ENCODE measurements at places on chromosomes 2 and 18.

DNA sequence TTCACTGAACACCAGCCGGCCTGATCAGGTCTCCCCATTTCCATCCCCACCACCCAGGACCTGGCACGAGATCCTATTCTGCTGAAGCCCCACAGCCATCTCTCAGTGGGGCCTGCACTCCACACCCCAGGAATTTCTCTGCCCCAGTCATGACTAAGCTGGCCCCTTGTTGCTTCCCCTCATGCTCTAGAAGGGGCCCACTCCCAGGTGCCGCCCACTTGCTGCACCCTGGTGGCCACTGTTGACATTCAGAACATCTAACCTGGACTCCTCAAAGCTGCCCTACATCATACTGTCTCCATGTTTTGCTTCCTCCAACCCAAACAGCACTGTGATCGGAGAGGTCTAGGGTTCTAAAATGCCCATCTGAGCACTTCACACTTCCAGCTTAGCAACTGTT lies 90.7 kb upstream of the KLHL29 start:
- DNase-seq = no peak
- H3K4me3 ChIP-seq = no peak overlapping the region
- H3K27me3 ChIP-seq = peaks cover 8% of the 10 kb centered on the region
- H3K27ac ChIP-seq = no peak overlapping the region

- peaks cover 26% of the 10 kb centered on the region for H3K36me3 ChIP-seq
- no peak overlapping the region for H3K27ac ChIP-seq
- H3K27me3 ChIP-seq = no peaks in the 10 kb centered on the region
- DNase-seq = no peak
Measured at GRCh38 chr2:183001948-183002347, 36.3 kb downstream of the NCKAP1 start.

- no peak overlapping the region for H3K27ac ChIP-seq
- DNase-seq = no peak
- H3K4me3 ChIP-seq = no peak overlapping the region
- no peaks in the 10 kb centered on the region for H3K4me1 ChIP-seq
Measured at GRCh38 chr2:58435246-58435645, 194.1 kb upstream of the FANCL start.

- no peaks in the 10 kb centered on the region for H3K36me3 ChIP-seq
- no peak overlapping the region for H3K27ac ChIP-seq
- DNase-seq = no peak
Measured at GRCh38 chr2:203685081-203685621, 21.3 kb upstream of the CD28 start.

- H3K36me3 ChIP-seq = no peaks in the 10 kb centered on the region
- no peak for DNase-seq
- peaks cover 29% of the 10 kb centered on the region for H3K4me1 ChIP-seq
- no peaks in the 10 kb centered on the region for H3K27me3 ChIP-seq
Measured at GRCh38 chr2:8412082-8412481, 269.8 kb upstream of the ID2 start.

DNA sequence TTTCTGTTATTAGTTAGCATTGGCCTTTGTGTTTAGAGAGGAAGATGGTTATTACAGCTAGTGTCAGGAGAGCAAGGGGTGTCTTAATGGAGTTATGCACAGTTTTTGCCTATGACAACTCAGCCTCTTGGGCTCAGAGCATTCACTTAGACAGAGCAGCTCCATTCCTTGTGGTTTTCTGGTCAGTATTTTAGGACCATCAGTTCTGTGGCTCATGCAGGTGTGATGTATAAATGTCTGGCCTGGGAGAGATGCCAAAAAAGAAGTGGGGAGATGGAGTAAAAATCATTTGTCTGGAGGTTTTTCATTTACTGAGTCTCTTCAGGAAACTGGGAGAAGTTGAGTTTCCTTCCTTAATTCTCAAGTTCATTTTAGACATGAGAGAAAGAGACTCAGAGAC lies 79.7 kb downstream of the PRKCE start:
- no peak overlapping the region for H3K4me3 ChIP-seq
- H3K27ac ChIP-seq = no peak overlapping the region
- H3K4me1 ChIP-seq = no peaks in the 10 kb centered on the region
- DNase-seq = no peak
- H3K36me3 ChIP-seq = no peaks in the 10 kb centered on the region

DNA sequence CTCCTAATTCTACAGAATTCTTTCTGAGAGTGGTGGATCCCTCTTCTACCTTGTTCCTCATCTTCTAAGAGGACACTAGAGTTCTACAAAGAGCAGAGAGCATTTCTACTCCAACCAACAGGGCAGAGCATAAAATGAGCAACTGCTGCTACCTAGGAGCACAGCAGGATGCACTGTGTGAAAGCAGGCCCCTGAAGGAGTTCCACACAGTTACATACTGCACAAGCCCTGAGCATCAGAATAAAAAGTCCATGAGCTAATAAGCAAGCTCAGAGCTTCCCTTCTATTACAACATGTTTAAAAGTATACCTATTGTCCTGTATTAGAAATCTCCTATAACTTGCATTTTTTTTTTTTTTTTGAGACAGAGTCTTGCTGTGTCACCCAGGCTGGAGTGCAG lies 8.4 kb downstream of the FHL2 start:
- H3K27ac ChIP-seq = no peak overlapping the region
- H3K4me3 ChIP-seq = no peak overlapping the region
- no peaks in the 10 kb centered on the region for H3K4me1 ChIP-seq
- no peaks in the 10 kb centered on the region for H3K36me3 ChIP-seq
- no peak for DNase-seq

GRCh38 chr2:158270536-158270935 lies 168.9 kb downstream of the UPP2 start:
- no peak overlapping the region for H3K4me3 ChIP-seq
- H3K36me3 ChIP-seq = no peaks in the 10 kb centered on the region
- no peak overlapping the region for H3K27ac ChIP-seq
- no peaks in the 10 kb centered on the region for H3K4me1 ChIP-seq
- no peak for DNase-seq

DNA sequence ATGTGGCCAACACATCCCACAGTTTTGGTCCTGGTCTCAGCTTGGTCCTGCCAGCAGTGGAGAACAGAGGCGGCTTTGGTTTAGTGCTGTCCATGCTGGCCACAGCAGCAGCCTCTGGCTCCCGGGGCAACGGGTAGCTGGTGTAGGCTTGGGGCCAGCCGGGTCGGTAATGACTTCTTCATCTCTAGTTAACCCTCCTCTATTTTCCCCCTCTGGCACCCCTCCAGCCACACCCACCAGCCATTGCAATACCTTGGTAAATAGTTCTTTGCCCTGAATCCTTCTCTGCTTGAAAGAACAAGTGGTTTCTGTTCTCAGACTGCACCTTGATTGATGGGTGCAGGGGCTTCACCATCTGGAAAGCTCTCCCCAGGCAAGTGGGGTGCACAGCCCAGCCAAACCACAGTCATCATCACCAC lies 31.7 kb upstream of the ZNF396 start:
- H3K27ac ChIP-seq = no peak overlapping the region
- peaks cover 7% of the 10 kb centered on the region for H3K4me1 ChIP-seq
- no peak for DNase-seq
- no peaks in the 10 kb centered on the region for H3K36me3 ChIP-seq
- H3K27me3 ChIP-seq = peaks cover 2% of the 10 kb centered on the region

DNA sequence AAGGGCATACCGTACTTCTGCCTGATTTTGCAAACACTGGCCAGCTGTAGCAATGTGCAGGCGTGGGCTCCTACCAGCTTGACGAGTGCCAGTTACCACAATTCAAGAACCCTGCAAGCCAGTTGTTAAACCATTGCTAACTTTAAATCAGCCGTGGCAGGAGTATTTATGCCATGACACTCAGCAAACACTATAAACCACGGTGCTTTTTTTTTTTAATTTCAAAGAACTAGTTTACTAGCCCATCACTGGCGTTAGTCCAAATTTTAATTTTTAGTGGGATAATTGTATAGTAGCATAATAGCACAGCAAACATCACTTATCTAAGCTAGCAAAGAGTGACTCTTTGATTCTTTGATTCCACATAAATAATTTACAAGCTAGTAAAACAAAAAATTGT lies 111.1 kb downstream of the COL4A4 start:
- no peaks in the 10 kb centered on the region for H3K36me3 ChIP-seq
- no peak overlapping the region for H3K27ac ChIP-seq
- H3K4me3 ChIP-seq = no peak overlapping the region
- DNase-seq = no peak
- H3K27me3 ChIP-seq = peaks cover 7% of the 10 kb centered on the region

DNA sequence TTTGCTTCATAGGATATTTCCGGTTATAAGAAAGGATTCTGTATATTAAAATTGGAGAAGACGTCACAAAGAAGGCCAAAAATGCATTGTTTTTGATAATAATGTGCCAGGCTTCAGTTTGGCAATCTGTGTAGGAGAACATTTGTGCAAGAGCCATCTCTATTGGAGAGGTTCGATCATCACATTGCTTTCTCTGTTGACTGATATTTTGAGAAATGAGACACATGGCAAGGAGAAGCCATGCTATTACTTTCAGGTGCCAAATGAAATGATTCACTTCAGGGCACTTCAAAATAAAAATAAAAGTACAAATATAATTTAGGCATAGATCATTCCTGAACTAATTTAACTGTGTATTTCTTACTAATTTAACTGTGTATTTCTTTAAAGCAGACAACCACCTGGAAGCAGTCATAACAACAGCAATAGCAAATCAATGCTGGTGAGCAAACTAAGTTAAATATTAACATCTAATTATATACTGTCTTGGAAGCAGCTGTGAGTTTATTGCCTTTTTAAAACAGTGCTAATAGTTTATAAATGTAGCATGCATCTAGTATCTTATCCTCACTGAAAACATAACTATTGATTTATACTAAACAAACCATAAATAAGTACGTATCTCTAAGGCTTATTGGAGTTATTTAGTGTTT lies 50.2 kb upstream of the CHST9 start:
- H3K27ac ChIP-seq = no peak overlapping the region
- no peak overlapping the region for H3K4me3 ChIP-seq
- no peaks in the 10 kb centered on the region for H3K27me3 ChIP-seq
- H3K4me1 ChIP-seq = no peaks in the 10 kb centered on the region
- no peaks in the 10 kb centered on the region for H3K36me3 ChIP-seq

DNA sequence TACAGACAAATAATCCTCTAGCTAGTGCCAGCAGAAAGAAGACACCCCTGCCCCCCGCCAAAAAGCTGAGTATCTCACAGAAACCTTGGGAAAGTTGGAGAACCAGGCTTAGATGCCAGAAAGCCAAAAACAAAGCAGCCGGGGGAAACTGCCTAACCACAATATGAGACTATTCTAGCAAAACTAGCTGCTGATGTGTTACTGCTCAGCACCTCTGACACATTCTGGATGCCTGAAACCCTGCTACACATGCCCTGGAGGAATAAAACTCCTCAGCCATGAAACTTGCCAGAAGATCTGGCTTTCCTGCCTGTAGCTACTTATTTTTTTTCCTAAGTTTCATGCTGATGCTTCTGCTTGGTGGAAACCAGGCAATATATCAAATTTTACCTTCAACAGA lies 122.7 kb upstream of the GCFC2 start:
- DNase-seq = no peak
- H3K27ac ChIP-seq = no peak overlapping the region
- no peaks in the 10 kb centered on the region for H3K36me3 ChIP-seq

DNA sequence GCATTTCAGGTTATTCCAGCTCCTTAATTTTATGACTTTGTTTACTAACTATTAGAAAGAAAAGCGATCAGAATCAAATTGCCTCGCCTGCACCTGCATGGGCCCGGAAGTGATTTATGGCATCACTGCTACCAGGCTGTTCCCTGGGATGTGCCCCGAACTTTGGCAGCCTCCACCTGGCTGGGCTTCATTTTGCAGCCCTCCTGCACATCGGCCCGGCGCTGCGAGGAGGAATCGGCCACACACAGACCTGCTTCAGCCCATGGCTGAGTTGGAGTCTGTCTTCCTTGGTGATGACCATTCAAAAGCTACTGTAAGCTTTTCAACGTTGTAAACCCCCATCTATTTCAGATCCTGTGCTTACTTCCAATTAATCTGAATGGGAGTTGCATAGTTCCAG lies 638.0 kb downstream of the RNF144A start:
- no peaks in the 10 kb centered on the region for H3K27me3 ChIP-seq
- no peak overlapping the region for H3K27ac ChIP-seq
- DNase-seq = no peak
- no peak overlapping the region for H3K4me3 ChIP-seq

GRCh38 chr18:74902147-74902455 lies 304.4 kb downstream of the ZNF407 start:
- H3K27ac ChIP-seq = no peak overlapping the region
- no peaks in the 10 kb centered on the region for H3K4me1 ChIP-seq
- H3K4me3 ChIP-seq = no peak overlapping the region
- H3K27me3 ChIP-seq = no peaks in the 10 kb centered on the region

DNA sequence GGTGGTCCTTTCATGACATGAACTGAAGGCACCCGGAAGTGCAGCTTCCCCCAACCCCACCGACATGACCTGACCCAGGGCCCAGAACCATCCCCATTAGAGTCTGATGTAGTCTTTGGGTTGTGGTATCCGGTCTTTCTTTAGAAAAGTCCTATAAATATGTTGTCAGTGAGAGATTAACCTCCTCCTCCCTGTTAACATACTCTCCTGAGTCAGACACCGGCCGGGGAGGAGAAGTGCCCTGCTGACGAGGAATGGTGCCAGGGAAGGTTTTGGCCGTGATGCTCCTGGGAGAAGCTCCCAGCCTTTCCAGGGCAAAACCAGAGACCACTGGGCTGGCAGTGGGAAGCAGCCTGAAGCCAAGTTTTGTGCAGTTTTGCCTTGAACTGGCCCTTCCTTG lies 109.0 kb downstream of the LAMA3 start:
- no peak overlapping the region for H3K4me3 ChIP-seq
- H3K36me3 ChIP-seq = no peaks in the 10 kb centered on the region
- no peak for DNase-seq
- peaks cover 6% of the 10 kb centered on the region for H3K27me3 ChIP-seq

DNA sequence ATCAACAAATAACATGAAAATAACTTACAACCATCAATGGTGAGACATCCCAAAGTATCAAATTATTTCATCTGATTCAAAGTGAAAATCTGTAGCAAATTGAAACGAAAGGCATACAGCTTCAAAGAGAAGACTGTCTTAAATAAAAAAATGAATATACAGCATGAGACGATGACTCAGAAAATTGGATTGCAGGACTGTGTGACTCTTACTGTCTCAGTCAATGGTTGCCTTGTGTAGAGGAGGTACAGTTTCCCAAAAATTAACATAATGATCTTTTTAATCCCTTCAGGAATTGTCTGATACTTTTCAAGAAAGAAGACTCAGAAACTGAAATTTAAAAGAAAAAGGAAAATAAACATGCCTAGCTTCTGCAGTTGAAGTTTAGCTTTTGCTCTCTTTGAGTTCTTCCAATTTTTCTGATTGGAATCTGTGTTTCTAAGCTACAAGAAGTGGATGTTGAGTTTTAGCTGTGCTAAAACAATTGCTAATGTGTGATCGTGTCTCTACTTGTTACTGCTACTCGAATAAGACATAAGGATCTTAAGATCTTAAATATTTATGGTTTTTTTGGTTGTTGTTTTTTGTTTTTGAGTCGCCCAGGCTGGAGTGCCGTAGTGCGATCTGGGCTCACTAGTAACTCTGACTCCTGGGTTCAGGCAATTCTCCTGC lies 41.1 kb upstream of the EPB41L3 start:
- H3K27me3 ChIP-seq = no peaks in the 10 kb centered on the region
- no peak for DNase-seq
- no peak overlapping the region for H3K4me3 ChIP-seq
- no peaks in the 10 kb centered on the region for H3K36me3 ChIP-seq

GRCh38 chr2:40403233-40403836 lies 48.6 kb downstream of the SLC8A1 start:
- no peak overlapping the region for H3K4me3 ChIP-seq
- H3K4me1 ChIP-seq = no peaks in the 10 kb centered on the region
- no peaks in the 10 kb centered on the region for H3K27me3 ChIP-seq
